NCI-H2081 treated with DMSO at 0.1 percent for 48 hours (cell line): ENCODE measurements at places on chromosomes 7 and 10.

DNA sequence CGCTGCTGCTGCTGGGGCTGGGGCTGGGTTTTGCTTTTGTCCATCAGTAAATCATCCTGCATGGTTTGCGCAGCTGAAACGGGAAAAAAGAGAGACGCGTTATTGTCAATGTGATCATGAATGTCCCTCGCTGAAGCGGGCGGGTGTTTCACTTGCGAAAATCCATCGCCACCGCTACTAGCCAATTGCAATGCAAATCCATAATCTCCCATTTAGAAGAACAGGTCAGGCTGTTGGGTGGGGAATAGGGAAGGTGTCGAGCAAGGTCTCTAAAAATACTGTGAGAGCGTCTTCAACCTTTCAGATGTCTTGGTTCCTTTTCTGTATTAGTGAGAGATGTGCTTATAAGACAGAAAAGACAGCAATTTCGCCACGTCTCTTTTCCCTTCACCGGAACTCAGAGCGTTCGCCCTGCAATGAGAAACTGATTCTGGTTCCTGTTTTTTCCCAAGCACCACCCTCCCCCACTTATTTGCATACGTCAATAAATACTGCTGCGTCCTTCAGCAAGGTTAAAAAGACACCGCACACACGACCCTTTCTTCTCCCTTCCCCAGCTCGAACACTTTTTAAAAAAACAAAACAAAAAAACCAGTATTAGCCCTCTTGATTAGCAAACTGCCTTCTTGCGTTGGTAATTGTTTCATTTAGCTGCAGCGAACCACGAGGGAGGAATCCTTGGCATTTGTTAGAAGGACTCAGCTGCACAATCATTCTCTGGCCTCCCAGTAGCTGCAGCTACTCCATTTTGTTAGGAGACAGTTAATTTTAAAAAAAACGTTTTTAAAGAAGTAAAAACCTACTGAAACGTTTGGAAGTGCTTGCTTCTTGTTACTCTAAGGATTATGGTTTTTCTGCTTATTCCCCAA, 50.4 kb downstream of the CPEB3 start:
- DNase-seq: peak; percentile 36

- no peak for DNase-seq
Measured at GRCh38 chr10:124123156-124123555, 29.8 kb upstream of the CHST15 start.

GRCh38 chr7:44897309-44897708, 12.0 kb upstream of the PURB start:
- DNase-seq: no peak

GRCh38 chr10:114917927-114918672, 19.9 kb upstream of the TRUB1 start:
- DNase-seq: no peak

DNA sequence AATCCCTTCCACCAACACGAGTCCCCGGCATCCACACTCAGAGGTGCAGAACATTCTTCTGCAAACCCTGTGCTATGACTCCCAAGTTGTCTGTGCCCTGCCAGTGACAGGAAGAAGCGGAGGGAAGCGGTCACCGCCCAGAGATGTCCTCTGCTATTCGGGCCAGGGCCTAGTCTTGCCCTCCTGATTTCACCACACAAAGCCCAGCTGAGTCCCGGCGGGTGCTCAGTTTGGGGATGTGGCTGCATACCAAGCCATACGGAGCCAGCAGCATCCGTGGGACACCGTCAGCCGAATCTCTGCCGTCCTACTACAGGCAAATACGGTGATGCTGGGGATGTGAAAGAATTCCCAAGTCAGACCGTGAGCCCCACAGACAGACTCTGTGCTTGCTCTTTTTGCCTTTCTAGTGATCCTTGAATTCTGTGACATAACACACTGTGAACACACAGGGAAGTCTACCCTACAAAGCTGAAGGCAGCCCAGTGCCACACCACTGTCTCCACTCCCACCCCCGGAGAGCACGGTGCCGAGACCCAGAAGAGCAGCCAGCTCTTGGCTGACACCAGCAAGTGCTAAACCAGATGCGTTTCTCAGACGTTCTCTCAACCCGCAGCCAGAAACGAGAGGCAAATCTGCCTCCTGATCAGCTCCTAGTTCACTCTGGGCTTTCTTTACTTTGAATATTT, 2.0 kb downstream of the STK32C start:
- DNase-seq: no peak

DNA sequence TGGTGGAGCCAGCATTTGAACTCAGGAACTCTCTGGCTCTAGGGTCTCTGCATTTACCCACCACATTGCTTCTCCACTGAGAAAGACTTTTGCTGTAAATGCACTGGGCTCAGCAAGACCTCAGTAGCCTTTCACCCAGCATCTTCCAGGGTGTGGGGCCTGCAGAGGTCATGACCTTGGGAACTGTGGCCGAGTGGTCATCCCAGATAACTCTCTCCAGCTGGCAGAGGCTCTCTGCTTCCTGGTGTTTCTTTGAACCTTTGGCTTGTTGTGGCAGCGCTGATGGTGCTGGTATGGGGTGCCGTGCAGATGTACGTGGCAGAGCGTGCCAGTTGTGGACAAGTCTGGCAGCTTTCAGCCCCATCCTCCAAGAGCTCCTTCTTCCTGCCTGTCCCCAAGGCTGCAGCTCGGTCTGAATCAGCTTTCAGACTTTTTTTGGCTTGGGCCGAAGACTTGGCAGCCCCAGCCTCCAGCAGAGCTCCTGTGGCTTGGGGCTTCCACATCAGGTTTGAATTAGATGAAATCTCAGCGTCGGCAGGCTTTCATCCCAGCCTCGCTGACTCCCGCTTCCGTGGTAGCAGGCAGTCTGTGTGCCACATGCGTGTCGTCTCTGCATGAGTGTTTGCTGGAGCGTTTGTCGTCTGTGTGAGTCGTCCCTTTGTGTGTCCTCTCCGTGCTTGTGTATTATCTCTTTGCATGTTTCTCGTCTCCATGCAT, 21.5 kb downstream of the ADAMTS14 start:
- no peak for DNase-seq

DNA sequence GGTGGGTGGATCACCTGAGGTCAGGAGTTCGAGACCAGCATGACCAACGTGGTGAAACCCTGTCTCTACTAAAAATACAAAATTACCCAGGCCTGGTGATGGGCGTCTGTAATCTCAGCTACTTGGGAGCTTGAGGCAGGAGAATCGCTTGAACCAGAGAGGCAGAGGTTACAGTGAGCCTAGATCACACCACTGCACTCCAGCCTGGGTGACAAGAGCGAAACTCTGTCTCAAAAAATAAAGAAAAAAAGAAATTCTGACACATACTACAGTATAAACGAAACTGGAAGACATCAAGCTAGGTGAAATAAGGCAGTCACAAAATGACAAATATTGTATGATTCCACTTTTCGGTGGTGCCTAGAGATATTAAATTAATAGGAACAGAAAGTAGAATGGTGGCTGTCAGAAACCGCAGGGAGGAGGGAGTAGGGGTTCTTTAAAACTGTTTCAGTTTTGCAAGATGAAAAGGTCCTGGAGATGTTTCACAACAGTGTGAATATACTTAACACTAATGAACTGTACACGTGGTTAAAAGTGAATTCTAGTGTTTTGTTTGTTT, 23.2 kb downstream of the PILRA start:
- DNase-seq: no peak

DNA sequence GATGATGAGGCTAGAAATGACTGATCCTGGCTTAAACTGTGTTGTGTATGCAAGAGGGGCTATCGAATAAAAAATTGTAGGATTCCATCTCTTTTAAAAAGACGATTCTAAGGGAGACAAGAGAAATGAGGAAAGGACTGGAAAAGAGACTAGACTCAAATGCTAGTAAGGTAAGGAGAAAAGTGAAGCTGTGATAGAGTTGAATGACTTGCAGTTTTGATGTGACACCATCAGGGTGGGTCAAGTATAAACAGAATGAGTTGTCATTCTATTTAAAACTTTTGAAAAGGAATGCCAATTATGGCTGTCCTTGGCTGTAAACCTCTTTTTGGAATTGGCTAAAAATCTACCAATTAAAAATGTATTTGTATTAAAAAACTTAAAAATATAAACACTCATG, 184.5 kb upstream of the PHF14 start:
- DNase-seq: no peak
